ENCODE measurements at places on chromosomes 2 and 18. TPM values are rescaled to one million over a fixed set of nuclear protein-coding genes. Genes with fewer than 3 reads are reported as not detected.

GRCh38 chr2:42875880-42876279 is 83.5 kb upstream of the HAAO start:
- DNase-seq = no peak

The C2orf78 gene
- polyA plus RNA-seq = not detected

The GPD2 gene
- polyA plus RNA-seq = not detected

The VWA3B gene
- 0.52 TPM for polyA plus RNA-seq

DNA sequence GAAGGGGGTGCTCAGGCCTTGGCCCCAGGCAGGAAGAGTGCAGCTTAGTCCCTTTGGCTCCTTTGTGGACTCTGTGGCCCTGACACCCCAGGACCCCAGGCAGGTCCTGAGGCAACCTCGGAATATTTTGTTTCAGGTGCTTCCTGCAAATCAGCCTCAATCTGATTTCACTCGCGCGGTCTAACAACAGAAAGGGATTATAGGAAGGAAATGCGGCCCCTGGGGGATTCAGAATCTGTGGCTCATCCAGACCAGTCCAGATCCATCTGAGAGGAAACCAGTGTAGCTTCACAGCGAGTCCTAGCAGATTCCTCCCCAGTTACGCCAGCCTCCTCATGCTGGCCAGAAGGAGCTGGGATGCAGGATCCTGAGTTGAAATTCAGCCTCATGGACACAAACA is 59.5 kb upstream of the YWHAQ start:
- no peak for DNase-seq

GRCh38 chr18:41922841-41923240 is 32.2 kb upstream of the PIK3C3 start:
- no peak for DNase-seq

The CNGA3 gene
- not detected for polyA plus RNA-seq

DNA sequence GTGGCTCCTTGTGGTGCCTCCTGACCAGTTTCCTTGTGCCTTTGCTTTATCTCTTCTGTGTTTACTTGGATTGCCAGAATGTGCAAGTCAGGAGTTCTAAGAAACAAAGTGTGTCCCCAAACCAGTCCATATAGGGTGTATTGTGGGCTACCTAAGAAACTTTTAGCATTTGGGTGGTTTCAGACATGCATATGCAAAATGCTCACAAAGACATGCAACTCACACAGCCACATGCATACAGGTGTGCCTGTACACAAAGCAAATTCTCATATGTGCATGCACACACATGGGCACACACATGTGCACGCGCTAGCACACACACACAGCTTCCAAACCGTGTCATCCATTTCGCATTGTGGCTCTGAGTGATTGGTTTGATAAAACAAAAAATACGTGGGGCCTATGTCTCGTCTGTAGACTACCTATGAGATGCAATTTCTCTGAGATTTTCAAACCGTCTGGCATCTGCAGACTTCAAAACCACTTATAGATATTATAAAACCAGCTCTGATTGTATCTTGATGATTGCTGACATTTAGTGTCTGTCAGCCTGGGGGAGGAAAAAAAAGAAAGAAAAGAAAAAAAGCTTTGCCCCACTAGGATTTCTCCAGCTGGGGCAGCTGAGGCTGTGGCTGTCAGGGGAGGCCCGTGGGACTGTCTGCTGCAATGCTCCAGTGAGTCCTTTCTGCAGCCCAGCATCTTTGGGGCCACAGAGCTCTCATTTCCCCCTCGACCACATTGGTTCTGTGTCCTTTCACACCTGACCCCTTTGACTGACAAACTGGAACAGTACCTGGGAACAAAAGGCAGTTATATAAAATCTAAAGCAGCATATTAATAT is 556.1 kb downstream of the CMPK2 start:
- DNase-seq = no peak

DNA sequence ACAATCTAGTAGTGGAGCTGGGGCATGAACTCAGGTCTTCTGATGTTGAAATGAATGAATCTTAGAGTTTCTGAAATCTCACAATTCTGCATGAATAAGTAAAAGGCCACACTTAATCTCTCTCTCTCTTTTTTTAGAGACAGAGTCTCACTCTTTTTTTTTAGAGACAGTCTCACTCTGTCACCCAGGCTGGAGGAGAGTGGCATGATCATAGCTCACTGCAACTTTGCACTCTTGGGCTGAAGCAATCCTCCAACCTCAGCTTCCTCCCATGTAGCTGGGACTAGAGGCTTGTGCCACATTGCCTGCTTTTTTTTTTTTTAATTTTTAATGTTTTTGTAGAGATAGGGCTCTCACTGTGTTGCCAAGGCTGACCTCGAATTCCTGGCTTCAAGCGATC is 68.9 kb upstream of the THOC1 start:
- DNase-seq = no peak

The SKA1 gene
- polyA plus RNA-seq = 5.3 TPM

The CPLX4 gene
- polyA plus RNA-seq = not detected

The EMILIN1 gene
- 39.9 TPM for polyA plus RNA-seq

DNA sequence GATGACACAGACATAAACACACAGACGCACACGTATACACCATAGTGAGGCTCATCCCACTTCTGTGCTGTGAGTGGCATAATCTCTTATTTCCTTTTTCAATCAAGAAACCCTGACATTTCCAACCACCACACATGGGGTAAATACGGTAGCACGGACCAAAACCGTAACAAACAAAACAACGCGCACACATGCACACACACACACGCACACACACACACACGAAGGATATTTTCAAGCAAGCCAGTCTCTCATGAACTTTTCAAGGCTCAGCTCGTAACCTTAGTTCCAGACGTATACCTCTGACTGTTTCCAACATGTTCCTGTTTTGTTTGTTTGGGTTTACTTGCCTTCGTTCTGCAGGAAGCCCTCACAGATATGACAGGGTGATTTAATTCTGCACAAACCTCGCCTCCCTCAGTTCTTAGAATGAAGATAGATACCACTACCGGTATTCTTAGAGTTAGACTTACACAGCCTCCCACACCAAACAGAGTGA is 119.8 kb downstream of the BCL2 start:
- no peak for DNase-seq

The PRR30 gene
- not detected for polyA plus RNA-seq
